ENCODE measurements at places on chromosomes 6 and 20.
A peak's percentile ranks its signal among the peaks of the same experiment; 100 is the strongest.

- no peak for DNase-seq
Measured at GRCh38 chr6:21995318-21995717, 301.5 kb downstream of the PRL start.

GRCh38 chr20:18727032-18727508 lies 86.5 kb upstream of the SCP2D1 start:
- no peak for DNase-seq

GRCh38 chr20:4691753-4692152 lies 30.0 kb upstream of the PRND start:
- no peak for DNase-seq

DNA sequence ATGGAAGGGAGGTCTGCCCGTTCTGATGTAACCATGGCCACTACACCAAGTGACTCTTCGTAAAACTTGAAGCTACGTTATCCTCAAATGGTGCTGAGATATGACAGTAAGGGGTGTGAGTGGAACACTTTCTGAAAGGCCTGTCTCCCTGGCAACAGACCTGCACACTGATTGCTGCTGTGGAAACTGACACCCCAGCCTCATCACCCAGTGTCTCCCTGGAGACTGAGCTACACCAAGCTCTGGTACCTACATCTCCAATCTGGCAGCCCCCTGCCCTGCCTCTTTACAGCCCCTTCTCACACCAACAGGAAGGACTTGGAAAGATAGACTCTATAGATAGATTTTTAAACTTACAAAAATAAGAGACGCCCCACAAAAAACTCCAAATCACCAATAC lies 13.2 kb downstream of the PI16 start:
- DNase-seq: no peak

DNA sequence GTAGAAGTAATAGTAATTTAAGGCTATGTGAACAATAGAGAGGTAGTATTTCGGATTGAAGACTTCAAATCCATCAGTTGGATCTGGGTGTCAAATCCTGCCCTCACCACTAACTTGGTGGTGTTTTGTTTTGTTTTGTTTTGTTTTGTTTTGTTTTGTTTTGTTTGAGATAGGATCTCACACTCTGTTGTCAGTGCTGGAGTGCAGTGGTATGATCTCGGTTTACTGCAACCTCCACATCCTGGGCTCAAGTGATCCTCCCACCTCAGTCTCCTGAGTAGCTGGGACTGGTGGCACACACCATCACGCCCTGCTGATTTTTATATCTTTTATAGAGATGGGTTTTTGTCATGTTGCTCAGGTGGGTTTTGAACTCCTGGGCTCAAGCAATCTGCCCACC lies 129.4 kb upstream of the ZNF217 start:
- no peak for DNase-seq

- peak; percentile 68 for DNase-seq
Measured at GRCh38 chr6:109373762-109374161, 8.5 kb downstream of the CD164 start.

GRCh38 chr20:63754008-63754407 lies 14.4 kb downstream of the SLC2A4RG start:
- DNase-seq: no peak

DNA sequence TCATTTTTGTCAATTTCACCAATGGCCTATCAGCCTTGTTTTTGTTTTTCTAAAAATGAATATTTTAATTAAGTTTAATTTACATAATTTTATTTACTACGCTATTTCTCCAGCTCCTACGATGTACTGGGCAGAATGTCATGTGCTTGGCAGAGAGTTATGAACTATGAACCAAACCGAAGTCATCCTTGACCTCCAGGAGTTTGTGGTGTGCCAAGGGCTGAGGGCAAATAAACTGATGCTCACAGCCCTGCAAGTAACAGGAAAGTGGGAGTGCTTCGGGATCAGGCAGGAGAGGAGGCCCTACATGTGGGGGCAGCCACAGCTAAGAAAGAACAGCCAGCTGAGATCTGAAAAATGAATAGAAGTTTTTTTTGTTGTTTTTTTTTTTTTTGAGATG lies 38.6 kb downstream of the ZNF217 start:
- DNase-seq: no peak

GRCh38 chr20:34861386-34862084 lies 11.1 kb downstream of the GGT7 start:
- DNase-seq: no peak

- DNase-seq: no peak
Measured at GRCh38 chr6:145278163-145278807, 457.0 kb downstream of the EPM2A start.
